ENCODE measurements at places on chromosomes 16 and 17. TPM values are rescaled to one million over a fixed set of nuclear protein-coding genes. Genes with fewer than 3 reads are reported as not detected.
A peak's percentile ranks its signal among the peaks of the same experiment; 100 is the strongest.

Gene SLC16A5
- 7.7 TPM for total RNA-seq

Gene FOXC2
- not detected for total RNA-seq

DNA sequence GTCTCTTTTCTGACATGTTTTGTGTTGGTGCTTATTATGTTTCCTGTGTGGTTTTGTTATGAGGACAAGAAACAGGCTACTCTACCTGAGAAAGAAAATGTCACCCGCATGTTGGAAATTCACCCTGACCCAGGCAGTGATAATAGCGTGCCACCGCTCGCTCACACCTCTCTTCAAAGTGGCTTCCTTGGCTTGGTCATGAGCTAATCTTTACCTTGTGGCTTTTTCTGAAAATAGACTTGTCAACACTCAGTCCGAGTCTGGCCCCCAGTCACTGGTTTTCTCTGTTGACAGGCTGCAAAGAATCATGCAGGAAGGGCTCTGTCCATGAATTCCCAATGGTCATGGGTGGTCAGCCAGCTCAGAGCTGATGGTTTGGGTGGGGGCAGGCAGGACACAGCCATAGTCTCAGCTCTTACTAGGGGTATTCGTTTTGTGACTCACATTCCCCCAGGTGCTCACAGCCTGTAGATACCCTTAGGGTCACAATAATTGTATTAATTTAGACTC is 121.3 kb upstream of the CACNG5 start:
- peak; percentile 53 for DNase-seq

GRCh38 chr17:33657181-33657580 is 364.1 kb upstream of the ASIC2 start:
- no peak for DNase-seq

- peak; percentile 95 for DNase-seq
Measured at GRCh38 chr17:40314584-40314956, 5.6 kb downstream of the RARA start.

- DNase-seq = no peak
Measured at GRCh38 chr16:69555867-69556266, 9.9 kb upstream of the NFAT5 start.
